Stimulated activated CD8-positive, alpha-beta memory T cell treated with anti-CD3 and anti-CD28 coated beads, Interleukin-2, amount 100 ng/mL, for 1 hour (primary cell): ENCODE measurements at places on chromosomes 12 and 14.
A peak's percentile ranks its signal among the peaks of the same experiment; 100 is the strongest.

DNA sequence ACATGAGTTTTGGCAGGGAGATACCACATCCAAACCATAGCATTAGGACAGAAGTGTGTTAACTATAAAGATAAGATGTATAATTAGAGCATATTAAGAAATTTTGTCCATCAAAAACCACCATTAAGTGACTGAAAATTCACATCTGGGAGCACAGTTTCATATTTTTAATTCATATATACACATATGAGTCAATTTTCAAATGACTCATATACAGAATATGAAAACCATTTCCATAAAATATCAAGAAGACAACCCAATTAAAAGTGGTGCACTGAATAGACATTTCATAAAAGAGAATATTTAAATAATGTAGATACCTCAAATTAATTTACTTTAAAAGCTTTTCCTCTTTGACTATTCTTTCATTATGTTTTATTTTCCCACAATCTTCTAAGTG is 25.3 kb downstream of the MUCL1 start:
- no peak for DNase-seq

- no peak for DNase-seq
Observed at GRCh38 chr14:64220056-64220455, 74.1 kb downstream of the ESR2 start.

- no peak for DNase-seq
Observed at GRCh38 chr14:90720336-90720735, 95.9 kb downstream of the TTC7B start.

GRCh38 chr14:105974902-105975301 is 448.5 kb downstream of the TMEM121 start:
- DNase-seq, result peak; percentile 56

DNA sequence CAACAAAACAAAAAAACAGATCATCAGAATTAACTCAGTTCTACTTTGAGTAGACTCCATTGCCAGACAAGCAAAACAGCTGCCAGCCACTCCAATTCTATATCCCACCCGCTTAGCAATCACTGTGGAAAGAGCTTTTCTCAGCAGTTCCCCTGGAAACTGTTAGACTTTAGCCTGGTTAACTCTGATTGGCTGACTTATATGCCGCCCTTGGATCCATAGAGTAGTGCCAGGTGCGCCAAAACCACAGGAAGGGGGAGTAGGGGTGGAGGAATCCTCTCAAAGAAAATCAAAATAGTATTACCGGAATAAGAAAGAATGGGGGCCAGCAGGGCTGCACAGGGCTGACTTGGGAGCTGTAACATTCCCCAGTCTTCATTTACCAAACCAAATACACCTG is 5.4 kb upstream of the EML5 start:
- DNase-seq, result no peak
